Subcutaneous adipose tissue (tissue), 4 donors: ENCODE measurements at places on chromosomes 3 and 15. TPM values are rescaled to one million over a fixed set of nuclear protein-coding genes. Genes with fewer than 3 reads are reported as not detected.

The FRG2C gene
- not detected for total RNA-seq

The RTP4 gene
- 1.1 TPM for total RNA-seq

The OXTR gene
- total RNA-seq, result 0.19 TPM

The PPP2R3A gene
- 14.3 TPM for total RNA-seq

The ARHGAP31 gene
- 30.0 TPM for total RNA-seq
